ENCODE measurements at places on chromosomes 6 and 20.

DNA sequence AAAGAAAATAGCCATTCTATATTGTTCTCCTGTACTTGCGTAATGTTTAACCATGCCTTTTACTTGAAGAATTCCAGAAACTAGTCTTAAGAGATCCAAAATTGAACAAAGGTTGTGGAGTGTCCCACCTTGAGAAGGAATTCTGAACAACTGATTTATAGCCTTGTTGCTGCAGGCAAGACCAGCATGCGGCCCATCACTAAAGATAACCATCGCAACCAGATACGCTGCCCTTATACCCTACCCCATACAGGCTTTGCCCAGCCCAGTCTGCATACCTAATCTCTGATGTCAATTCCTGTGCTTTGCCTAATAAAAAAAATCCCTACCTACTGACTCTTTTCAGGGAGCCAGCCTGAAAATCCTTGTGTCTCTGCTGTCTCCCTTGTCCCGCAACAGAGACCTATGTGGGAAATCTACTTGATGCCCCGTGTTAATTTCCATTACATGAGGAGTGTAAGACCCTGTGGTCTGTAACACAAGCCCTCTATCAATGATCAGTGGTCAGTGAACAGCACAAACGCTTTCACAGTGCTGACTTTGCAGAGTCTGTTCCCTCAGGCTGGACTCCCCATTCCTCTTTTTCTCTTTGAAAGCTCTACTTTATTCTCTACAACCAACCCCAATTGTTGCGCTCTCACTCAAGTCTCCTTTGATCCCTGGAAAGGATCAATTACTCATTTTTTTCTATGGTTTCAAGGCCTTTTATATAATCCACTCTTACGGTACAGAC is 125.7 kb upstream of the BTBD3 start:
- no peak for DNase-seq

DNA sequence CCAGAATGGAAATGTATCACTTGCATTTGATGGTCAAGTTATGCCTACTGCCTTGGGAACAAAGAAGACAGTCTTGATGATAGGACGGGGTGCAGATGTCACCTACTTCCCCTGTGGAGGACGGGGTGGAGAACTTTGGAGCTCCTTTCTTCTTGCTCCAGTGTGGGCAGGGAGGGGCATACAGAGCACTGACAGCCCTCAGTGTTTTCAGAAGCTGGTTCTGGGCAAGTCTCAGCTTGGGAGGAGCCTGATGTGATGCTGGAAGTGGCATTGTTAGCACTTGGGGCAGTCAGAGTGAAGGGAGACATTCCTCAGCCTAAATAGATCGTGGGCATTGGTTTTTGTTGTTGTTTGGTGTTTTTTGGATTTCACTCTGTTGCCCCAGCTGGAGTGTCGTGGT is 59.7 kb downstream of the SYNJ2 start:
- no peak for DNase-seq

GRCh38 chr6:114997813-114998292 is 655.0 kb upstream of the HS3ST5 start:
- no peak for DNase-seq

DNA sequence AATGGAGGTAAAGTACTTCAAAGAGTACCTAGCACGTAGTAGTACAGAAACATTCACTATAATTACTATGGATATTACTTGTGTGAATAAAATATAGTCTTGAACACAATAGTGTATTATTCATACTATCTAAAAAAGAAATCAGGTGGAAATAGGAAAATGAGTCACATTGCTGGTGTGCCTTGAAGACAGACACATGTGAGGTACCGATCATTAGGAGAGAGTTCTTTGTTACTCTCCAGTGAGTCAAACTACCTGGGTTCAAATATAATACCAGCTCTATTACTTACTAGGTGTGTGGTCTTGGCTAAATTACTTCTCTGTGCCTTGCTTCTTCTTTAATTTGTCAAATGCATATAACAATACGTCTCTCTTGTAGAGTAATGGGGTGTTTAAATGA is 50.8 kb upstream of the BEND6 start:
- DNase-seq = no peak

GRCh38 chr20:58094160-58094559 is 134.3 kb downstream of the ANKRD60 start:
- no peak for DNase-seq

GRCh38 chr20:18377896-18378481 is 88.8 kb downstream of the DZANK1 start:
- DNase-seq = no peak

GRCh38 chr6:144314562-144314961 is 29.4 kb downstream of the UTRN start:
- no peak for DNase-seq

GRCh38 chr6:125354649-125355048 is 52.9 kb upstream of the HDDC2 start:
- DNase-seq = no peak
